Cardiac muscle cell (in vitro differentiated cells and primary cell): ENCODE measurements at places on chromosomes 1 and 21. TPM values are rescaled to one million over a fixed set of nuclear protein-coding genes. Genes with fewer than 3 reads are reported as not detected.

DNA sequence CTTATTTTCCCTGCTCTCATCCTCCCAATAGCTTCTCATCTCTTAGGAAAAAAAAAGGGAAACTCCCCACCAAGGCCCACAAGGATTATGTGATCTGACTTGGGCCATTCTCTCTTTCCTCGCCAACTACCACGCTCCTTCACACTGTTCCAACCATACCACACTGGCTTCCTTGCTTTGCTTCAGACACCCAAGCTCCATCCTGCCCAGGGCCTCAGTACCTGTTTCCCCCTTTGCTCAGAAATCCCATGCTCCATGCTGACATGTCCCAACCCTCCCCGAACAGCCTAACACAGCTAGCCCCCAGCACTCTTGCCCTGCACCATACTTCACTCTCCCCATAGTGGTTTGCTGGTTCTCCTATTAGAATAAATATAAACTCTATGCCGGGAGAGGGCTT is 39.2 kb downstream of the MAB21L3 start:
- H3K4me1 ChIP-seq: peaks cover 24% of the 10 kb centered on the region
- no peaks in the 10 kb centered on the region for H3K27me3 ChIP-seq
- H3K36me3 ChIP-seq: no peaks in the 10 kb centered on the region
- H3K27ac ChIP-seq: no peak overlapping the region
- DNase-seq: no peak

MGST3 gene
- total RNA-seq: 284 and 358 TPM in 2 replicates

PLK3 gene
- 6.2 and 9.5 TPM in 2 replicates for total RNA-seq

TEKT2 gene
- 1.8 and 3.6 TPM in 2 replicates for total RNA-seq

OXCT2 gene
- total RNA-seq: 0.21 and 0.25 TPM in 2 replicates

- H3K4me3 ChIP-seq: no peak overlapping the region
- no peak overlapping the region for H3K27ac ChIP-seq
- H3K27me3 ChIP-seq: no peaks in the 10 kb centered on the region
- no peaks in the 10 kb centered on the region for H3K4me1 ChIP-seq
- DNase-seq: no peak
- no peaks in the 10 kb centered on the region for H3K36me3 ChIP-seq
Observed at GRCh38 chr1:98881901-98882300, 122.8 kb downstream of the PLPPR5 start.

GRCh38 chr1:160353223-160353622 is 10.0 kb downstream of the NCSTN start:
- H3K27me3 ChIP-seq: no peaks in the 10 kb centered on the region
- H3K27ac ChIP-seq: no peak overlapping the region
- H3K36me3 ChIP-seq: peaks cover 69% of the 10 kb centered on the region
- no peak for DNase-seq
- H3K4me1 ChIP-seq: no peaks in the 10 kb centered on the region

GRCh38 chr1:190049314-190049713 is 428.4 kb downstream of the BRINP3 start:
- H3K27me3 ChIP-seq: no peaks in the 10 kb centered on the region
- H3K27ac ChIP-seq: no peak overlapping the region
- DNase-seq: no peak
- no peaks in the 10 kb centered on the region for H3K4me1 ChIP-seq
- no peaks in the 10 kb centered on the region for H3K36me3 ChIP-seq
- no peak overlapping the region for H3K4me3 ChIP-seq
